ENCODE measurements at places on chromosomes 11 and 22.

GRCh38 chr11:14972581-14973495 lies 687 bp upstream of the CALCA start:
- no peak for DNase-seq

DNA sequence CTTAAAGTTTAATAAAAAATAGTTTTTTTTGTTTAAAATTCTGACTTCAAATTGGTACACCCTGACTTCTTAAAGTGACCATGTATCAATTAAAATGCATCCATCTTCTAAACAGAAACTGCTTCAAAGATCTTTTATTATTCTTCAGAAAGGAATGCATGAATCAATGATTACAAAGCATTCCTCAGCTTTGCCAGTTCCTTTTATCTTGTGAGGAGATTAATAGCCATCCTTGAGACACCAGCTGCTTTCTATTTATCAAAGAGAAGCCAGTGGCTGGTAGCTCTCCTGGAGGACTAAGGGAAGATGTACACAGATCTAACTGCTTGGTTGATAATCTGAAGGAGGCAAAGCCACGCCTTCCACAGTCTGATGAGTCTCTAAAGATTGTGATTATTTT lies 2222.5 kb downstream of the LRRC4C start:
- no peak for DNase-seq

GRCh38 chr11:10322830-10323792 lies 18.2 kb downstream of the ADM start:
- DNase-seq = peak; percentile 32

DNA sequence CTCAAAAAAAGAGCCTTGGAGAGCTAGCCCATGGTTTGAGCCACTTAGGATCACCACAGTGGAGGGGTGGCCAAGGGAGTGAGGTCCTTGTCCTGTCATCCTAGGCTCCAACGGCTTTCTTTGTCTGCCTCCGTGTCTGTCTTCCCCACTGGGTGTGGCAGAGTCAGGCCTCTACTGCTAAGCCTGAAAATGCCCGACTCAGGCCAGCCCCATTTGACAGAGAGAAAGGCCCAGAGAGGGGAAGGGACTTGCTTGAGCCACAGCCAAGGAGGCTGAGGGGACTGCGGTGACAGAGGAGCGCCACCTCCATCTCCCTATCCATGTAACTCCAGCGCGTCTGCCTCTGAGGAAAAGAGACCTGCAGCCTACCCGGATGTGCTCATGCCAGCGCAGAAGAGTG lies 27.8 kb upstream of the CD82 start:
- no peak for DNase-seq

- DNase-seq = no peak
These were observed 5.9 kb upstream of the GLB1L3 start for GRCh38 chr11:134270250-134270714.

DNA sequence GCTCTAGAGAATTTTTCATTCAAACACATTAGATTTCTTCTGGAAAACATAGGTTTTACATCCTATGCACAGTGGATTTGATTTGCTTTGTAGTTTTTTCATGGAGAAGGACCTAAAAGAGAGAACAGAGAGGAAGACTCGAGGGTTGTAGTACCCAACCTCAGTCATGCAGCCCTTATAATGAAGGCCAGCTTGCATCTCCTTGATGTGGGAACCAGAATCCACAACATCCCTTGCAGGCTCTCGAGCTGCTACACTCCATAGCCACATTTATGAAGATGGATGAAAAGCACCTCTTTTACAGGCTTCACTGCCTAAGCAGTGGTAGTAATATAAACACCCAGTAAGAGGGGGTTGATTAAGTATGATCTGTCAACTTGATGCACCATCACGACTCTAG lies 9.5 kb upstream of the OR5B12 start:
- DNase-seq = no peak

DNA sequence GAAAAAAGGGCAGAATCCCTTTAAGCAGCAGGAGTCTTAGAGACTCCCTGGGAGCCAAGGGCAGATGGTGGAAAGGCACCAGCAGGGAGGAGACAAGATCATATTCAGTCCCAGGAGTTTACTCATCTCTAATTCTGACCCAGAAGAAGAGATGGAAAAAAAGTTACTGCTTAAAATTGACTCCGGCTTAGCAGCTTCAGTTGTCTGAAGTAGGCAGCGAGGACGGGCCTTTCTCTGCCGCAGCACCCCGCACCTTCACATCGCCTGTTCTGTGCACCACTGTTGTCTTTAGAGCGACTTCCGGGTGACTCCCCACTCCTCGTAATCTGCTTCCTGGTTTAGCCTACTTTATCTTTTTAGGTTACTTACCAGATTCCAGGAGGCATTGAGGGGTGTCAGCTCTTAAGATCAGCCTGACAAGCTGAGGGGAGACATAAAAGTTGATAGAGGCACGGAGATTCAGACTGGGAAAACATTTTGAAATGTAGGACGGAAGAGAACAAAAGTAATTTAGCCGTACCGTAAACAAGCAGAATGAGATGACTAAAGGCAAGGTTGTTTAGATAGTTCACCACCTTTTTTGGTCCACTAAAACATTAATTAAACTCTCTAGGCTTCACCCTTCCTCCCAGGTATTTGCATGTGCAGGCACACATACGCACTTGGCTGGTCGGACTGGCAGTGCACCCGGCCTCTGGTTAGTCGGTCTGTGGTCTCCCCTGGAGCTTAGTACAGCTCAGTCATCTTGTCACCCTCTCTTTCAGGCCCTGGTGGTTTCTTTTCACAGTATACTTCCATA lies 74.3 kb downstream of the CECR2 start:
- DNase-seq = no peak

DNA sequence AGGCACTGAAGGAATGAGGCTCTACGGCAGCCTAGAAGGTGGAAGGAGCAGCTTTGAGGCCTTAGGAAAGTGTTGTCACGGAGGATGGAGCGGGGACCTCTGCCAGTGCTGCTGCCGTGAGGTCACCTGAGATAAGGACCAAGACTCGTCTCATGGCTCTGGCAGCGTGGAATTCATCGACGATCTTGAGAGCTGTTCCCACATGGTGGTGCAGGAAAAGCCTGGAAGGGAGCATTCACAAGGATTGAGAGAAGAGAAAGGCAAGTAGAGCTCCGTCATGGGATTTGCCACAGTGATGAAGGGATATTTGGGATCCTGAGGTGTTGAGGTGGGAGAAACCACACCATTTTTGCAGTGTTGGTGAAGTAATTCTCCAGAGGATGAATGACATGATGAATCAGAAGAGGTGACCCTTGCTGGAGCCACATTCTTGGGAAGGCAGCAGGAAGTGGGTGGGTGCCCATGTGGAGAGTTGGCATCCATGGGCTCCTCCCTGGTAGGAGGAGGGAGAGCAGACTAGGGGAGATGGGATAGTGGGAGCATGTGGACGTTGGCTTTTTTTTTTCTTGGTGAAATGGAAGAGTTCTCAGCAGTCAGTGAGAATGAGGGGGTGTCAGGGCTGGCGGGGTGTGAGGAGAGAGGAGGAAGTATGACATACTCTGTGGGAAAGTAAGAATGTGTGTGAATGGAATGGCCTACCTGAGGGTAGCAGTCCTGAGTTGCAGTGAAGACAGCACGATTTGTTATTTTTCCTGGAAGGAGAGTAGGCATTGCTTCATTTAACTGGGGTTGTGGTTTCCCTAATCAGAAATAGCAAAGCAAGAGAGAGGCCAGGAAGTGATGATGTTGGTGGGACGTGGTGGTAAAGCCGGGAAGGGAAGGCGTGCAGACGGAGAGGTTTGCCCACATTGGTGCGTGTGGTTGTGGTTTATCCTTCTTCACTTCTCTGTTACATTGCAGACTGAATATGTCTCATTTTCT lies 11.1 kb downstream of the PPP6R3 start:
- no peak for DNase-seq

GRCh38 chr11:118010738-118011461 lies 24.7 kb downstream of the IL10RA start:
- no peak for DNase-seq

DNA sequence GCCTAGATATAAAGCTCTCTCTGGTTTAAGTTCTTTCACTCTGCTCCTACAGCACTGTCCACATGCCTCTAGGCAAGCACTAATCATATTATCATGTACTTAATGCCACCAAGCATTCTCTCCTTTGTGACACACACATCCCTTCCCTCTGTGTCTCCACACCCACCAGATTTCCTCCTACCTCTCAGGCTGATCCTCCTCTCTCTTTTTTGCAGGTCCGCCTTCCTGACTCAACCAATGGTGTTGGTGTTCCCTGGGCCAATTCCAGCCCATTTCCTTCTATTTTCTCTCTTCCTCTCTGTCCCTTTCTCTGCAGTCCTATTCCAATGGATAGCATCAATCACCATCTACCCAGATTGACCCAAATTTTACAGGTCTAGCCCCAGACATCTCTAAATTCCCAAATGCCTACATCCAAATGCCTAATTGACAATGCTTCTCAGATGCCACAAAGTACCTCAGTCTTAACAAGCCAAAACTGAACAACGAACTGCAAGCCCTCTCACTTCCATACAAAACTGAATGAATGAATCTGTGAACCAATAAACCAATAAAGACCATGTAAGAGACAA lies 504 bp upstream of the ZNF215 start:
- no peak for DNase-seq

DNA sequence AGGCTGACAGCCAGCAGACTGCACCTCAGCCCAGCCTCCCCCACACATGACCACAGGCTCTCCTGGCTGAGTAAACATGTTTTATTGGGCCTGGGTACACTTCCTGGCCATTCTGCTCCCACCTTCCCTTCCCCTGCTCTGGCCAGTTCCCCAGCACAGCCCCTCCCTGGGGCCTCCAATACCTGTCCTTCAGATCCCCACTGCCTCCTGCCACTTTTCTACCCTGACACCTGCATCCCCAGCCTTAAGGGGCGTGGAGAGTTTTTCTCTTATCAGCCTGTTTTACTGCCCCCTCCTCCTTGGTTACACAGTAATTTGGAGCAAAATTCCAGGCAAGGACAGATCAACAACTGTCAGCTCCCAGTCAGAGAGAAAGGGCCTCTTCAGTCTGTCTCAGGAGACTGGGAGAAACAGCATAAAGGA lies at the start of gene ISX:
Gene ISX, plus strand, starts transcription at position 363 of the 423 bp plus-strand sequence. CDS start 930 bp downstream, outside the sequence.
- no peak for DNase-seq

DNA sequence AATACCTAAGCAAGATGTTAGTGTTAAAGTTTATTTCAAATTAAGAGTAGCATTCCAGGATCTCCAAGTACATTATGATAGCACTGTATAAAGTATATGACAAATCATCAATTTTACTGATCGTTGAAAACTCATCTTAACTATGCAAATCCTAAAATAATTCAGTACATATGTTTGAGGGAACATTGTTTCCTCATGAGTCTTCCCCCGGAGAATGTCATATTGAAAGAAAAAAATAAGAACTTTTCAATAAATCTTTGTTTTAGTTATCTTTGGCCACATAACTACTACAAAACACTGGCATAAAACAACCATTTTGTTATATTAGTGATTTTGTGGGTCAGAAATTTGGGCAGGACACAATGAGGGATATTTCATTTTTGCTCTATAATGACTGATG lies 135.4 kb downstream of the METTL15 start:
- DNase-seq = no peak

- DNase-seq = no peak
These were observed 272.3 kb downstream of the GUCY1A2 start for GRCh38 chr11:106745941-106746340.

DNA sequence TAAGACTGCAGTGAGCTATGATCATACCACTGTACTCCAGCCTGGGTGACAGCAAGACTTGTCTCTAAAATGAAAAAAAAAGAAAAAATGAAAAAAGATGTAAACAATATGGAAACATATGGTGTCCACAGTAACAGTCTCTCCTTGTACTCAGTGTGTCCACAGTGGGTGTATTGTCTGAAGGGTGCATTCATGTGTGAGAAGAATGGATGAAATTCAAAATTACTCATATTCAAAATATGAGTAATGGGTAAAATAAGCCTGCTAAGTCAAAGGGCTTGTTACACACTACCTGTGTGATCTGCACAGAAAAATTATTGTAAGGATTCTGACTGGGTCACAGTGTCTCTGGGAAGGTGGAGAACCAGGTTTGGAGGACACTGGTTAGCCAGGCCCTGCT lies 26.9 kb downstream of the PPFIA1 start:
- DNase-seq = no peak

GRCh38 chr11:118690553-118691304 lies 11.3 kb upstream of the TREH start:
- no peak for DNase-seq

- DNase-seq = peak; percentile 25
These were observed 187.4 kb upstream of the MTMR2 start for GRCh38 chr11:96111308-96111707.

DNA sequence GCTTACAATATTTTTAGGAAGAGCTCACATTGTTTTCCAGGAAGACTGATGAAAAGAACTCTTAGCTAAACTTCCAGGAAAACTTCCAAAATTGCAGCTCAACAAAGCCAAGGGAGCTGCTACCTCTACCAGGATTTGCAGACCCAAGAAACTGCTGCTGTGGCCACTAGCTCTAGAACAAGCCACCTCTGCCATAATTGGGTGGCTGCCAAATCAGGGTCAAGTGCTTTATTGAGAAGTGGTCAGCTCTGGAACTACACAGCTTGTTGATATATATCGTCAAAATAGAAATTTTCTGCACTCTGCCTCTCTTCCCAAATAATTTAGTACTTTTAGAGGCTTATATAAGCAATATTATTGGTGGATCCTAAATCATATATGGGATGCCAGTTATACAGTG lies 371.8 kb upstream of the CHORDC1 start:
- peak; percentile 54 for DNase-seq

GRCh38 chr11:113664981-113665710 lies 41.0 kb downstream of the TMPRSS5 start:
- DNase-seq = no peak

DNA sequence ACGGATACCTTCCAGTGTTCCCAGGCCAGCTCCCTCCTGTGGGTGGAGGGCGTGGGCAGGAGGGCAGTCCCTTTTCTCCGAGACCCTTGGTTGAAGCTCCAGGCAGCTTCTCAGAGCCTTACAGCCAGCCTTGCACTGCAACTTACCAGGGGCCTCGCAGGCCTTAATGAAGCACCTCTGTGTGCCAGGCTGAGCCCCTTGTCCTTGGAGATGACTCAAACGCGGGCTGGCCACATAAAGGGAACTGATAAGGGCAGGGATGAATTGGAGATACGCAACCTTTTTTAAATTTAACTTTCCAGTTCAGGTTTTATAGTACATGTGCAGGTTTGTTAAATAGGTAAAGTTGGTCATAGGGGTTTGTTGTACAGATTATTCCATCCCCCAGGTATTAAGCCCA lies 72.7 kb downstream of the WNT7B start:
- DNase-seq = no peak

- peak; percentile 5 for DNase-seq
These were observed 27.7 kb downstream of the LRRC4C start for GRCh38 chr11:41431784-41432183.

DNA sequence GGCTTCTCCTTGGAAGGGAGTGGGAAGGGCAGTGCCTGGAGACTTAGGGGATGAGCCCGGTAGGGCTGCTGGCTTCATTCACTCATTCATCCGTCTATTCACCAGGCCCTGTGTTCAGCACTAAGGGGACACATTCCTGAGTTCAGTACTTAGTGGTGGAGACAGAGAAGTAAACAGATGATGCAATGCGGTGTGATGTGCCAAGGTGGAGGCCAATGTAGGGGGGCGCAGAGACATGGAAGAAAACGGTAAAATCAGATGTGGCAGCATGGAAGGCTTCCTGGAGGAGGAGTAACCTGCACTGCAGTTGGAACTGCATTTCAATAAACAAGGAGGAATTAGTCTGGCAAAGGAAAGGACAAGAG lies 21.3 kb downstream of the GRIK4 start:
- no peak for DNase-seq
